ENCODE measurements at places on chromosomes 13 and 19.

DNA sequence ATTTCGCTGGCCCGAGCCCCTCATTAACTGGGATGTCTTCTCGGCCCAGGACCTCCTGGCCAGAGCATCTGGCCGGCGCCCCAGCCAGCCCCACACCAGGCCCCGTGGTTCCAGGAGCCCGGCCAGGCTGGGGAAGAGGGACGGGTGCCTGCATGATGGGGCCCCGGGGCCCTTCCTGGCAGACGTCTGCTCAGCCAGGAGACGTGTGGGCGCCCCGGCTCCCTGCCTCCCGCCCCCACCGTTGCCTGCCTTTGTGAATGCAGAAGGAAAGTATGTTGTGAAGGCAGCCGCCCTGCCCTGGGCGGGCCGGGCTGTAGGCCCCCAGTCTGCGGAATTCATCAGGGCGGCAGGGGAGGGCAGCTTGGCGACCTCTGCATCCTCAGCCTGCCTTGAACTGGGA, 4.4 kb upstream of the COMP start:
- DNase-seq = no peak

DNA sequence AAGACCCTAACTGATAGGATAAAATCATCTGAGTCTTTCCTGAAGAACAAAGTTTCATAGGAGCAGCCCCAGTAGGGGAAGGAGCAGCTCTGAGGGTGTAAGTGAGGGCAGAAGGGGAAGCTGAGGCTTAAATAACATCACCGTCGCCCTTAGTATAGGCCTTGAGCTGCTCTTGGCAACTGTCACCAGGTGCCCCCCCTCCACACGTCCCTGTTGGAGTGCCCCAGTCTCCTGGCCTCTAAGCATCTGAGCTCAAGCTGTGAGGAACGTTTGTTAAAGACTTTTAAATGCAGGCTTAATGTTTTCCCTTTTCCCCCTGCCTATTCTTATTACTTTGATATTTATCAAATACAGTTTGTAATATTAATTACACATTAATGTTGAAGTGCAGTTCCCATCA, 170.6 kb downstream of the ZIC5 start:
- no peak for DNase-seq

GRCh38 chr13:108742701-108743451, 113.5 kb downstream of the MYO16 start:
- no peak for DNase-seq

- no peak for DNase-seq
These were observed 3.6 kb downstream of the PSMC4 start for GRCh38 chr19:39974377-39975155.

- DNase-seq = no peak
These were observed 46.4 kb downstream of the RUBCNL start for GRCh38 chr13:46340631-46341111.

- DNase-seq = no peak
These were observed 328.0 kb downstream of the UQCRFS1 start for GRCh38 chr19:28884786-28885476.

GRCh38 chr19:40690050-40690692, at the start of gene NUMBL:
NUMBL (minus strand) TSS chr19:40690651; CDS start chr19:40690483, 168 bp downstream.
- no peak for DNase-seq

DNA sequence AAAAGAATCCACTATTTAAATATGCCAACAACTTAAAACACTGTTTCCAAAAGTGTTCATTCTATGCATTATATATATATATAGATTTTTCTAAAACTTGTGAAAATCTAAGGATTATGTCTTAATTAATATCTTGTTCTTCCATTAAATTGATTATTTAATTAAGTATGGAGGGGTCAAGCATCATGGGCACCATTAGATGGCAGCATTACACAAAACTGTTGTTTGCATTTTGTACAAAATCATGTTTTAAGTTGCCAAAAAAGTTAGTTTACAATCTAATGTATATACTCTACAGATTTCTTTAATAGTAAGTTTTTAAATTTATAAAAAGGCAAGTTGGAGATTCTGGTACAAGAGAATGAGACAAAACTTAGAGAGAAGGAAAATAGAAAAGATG, 213.2 kb upstream of the EDNRB start:
- no peak for DNase-seq

DNA sequence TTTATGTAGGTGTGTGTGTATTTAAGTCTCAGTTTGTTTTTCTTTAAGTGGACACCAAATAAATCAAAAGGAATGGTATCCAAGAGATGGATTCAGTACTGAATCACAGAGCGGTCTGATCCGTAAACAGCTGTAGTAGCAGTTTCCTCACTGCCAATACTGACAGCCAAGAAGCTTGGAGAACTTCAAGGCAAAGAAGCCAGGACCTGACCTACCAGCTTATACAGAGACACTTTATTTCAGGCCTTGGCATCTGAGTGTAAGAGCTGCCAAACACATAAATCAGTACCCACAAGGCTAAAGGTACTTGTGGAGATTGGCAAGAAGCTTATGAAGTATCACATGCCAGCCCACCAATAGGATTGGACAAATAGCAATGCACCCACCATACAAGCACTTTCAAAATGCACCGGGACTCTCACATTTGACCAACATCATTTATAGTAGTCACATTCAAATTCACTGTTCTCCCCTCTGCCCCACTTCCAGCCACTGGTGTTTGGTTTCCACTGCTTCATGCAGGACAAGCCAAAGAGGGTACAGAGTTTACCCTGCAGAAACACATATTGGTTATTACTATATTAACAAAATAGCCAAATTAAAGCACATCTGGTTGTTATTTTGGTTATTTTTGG, 357.9 kb downstream of the KLF12 start:
- DNase-seq = no peak

- no peak for DNase-seq
These were observed 764.0 kb upstream of the SLITRK5 start for GRCh38 chr13:86907156-86907555.

GRCh38 chr13:36919833-36920615, at the start of gene SMAD9:
SMAD9 (minus strand) TSS chr13:36920238; CDS start chr13:36879689, 40,549 bp downstream.
- no peak for DNase-seq

GRCh38 chr13:26503826-26504594, 53.5 kb upstream of the WASF3 start:
- DNase-seq = no peak

GRCh38 chr13:58476206-58476918, 844.8 kb downstream of the PCDH17 start:
- no peak for DNase-seq

DNA sequence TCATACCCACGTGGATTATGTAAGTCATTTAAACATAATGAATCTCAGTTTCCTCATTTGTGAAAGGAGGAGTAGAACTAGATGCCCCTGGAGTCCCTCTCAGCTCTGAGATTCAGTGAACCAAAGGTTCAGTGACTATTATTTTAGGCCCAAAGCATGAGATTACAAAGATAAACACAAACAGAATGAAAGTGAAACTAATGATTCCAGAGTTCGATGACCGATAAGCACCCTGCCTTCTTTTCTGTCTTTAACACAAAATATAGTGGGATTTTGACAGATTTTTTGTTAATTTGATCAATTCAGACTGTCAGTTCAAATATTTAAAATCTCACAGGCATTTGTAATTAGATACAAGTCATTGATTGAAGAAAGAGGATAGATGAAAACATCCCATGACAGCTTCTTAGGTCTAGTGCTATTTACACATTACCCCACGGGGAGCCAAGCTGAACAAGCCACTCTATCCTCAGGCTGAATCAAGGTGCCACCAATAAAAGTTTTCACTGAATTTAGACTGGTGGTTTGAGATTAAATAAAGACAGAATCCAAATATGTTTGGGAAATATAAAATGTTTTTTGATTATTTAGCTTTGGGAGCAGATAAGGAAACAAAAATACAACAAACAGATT, 64.6 kb upstream of the RAP2A start:
- DNase-seq = peak; percentile 42

DNA sequence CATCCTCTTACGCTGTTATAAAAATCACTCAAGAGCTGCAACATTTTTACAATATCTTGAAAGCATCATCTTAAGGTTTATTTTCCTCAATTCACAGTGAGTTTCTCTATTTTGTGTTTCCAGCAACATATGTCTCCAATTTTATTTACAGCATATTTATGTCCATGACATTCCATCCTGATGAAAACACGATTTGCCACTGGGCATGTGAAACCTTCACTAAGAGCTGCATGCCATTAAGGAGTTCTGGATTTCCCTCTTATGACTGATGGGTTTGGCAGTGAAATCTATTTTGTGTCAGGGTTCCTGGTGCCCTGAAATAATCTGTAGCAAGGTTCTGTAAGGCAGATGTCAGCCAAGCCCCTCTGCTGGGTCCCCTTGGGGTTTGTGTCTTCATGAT, 527.6 kb upstream of the KLF12 start:
- no peak for DNase-seq

GRCh38 chr13:26831336-26831908, 70.8 kb upstream of the GPR12 start:
- no peak for DNase-seq

DNA sequence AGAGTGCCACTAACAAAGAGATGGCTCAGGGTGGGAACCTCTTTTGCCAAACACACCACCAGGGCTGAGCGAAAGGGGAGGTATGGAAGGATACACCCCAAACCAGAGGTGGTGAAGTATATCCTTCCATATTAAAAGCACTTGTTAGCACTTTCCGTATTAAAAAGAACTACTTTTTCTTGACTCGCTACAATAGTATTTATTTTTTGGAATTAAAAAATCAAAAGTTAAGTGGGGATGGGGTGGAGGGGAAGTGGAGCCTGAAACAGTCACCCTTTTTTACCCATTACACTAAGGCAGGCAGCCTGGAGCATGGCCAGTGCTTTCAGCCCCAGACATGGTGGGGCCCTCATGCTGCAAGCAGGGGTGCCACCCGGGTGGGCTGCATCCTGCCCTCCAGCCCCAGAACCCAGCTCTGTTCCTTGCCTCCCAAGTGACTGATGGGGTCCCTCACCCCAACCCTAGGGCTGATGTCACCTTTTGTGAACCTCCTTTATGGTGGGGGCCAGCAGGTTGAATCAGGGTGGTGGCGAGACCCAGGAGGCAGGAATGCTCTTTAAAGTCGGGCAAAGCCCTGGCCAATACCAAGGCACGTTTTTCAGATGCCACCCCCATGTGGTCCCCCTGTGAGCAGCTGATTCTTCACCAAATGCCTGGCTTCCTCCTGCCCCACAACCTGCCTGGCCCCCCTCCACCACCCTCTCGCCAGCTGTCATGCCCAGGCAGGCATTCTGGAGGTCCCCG, 31.0 kb downstream of the LYL1 start:
- DNase-seq = no peak

GRCh38 chr19:1162404-1163282, 11.4 kb downstream of the SBNO2 start:
- DNase-seq = no peak

- peak; percentile 45 for DNase-seq
These were observed at the start of gene B3GNT8 for GRCh38 chr19:41426952-41427646. B3GNT8 (minus strand) TSS chr19:41427374; CDS start chr19:41426778, 596 bp downstream.

DNA sequence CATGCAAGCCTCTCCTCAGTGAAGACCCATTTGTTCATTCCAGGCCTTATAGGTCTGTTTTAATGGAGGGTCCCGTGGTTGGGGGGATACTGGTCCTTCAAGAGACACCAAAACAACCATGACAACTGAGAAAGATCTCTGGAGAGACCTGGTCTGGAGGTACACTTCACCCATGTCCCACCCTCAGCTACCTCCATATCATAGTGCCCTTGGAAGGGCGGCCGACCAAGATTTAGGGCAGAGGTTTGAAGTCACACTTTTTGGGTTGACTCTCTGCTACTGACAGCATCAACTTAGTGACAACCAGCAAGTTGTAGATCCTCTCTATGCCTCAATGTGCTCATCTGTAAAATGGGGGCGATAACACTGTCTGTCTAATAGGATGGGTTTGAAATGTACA, 177.3 kb downstream of the TSHZ3 start:
- DNase-seq = no peak

DNA sequence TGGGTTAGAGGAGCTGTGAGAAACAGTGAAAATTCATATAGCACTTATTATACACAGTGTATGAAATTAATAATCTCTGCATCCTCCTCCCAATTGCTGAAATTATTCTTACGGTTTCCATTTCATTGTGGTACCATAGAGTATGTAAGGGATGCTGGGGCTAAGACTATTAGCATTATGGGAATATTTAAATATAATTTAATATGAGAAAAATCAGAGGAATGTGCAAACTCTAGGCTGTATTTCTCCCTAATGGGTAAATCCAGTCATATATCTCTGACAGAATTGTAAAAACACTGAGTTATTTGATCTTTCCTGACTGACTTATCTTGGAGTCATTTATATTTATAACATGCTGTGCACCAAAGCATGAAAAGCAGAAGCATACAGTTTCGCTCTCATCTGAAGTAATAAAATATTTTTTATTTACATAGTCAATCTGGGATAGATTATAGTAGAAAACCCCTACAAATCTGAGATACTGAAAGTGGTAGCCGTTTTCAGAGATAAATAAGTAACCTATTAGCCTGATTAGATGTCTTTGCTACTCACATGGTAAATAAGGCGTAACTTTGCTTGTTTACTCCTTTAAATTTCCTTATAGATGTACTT, 34.9 kb downstream of the LRCH1 start:
- DNase-seq = no peak

DNA sequence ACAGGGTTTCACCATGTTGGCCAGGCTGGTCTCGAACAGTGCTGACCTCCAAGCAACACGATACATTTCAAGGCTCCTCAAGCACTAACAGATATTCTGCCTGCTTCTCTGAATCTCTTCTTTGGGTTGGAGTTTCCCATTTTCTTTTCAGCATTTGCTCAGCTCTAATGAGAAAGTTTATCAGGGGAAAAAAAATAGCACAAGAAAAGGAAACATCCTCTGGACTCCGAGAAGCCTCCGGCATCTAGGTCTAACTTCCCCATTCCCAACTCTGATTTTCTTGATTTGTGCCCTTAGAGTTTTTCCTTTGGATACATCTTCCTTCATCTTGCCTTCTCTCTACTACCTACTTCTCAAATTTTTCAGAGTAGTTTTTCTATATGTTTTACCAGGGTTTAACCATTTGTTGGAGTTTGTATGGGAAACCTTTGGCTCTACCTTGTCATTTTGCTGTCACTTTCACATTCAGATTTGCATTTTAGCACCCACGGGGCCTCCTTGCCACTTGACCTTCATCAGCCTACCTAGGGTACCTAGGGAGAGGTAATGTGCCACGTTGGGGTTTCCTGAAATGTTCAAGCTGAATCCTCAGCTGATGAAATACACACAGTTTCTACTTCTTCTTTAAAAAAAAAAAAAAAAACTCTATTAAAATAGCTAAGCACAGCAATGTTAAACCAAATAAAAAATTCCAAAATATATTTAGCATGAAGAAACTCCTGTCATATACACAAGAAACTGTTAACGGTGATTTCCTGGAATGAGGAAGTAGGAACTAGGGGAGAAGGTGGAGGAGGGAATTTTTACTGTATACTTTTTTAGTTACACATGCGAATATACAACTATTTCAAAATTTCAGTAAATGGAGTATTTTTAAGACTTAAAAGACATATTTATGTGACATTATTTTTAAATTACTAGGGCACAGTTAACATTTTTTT, 5.1 kb upstream of the USP12 start:
- DNase-seq = no peak

DNA sequence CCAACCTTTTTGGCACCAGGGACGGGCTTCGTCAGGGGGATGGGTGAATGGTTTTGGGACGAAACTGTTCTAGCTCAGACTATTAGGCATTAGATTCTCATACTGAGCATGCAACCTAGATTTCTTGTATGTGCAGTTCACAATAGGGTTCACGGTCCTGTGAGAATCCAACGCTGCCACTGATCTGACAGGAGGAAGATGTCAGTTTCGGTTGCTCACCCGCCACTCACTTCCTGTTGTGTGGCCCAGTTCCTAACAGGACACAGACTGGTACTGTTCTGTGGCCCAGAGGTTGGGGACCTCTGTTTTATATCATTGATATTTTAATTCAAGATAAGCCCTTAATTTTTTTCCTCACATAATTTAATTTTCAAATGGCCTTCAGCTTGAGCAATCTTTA, 26.7 kb upstream of the TDRD3 start:
- DNase-seq = peak; percentile 23
